ENCODE measurements at places on chromosomes 12 and 14.

DNA sequence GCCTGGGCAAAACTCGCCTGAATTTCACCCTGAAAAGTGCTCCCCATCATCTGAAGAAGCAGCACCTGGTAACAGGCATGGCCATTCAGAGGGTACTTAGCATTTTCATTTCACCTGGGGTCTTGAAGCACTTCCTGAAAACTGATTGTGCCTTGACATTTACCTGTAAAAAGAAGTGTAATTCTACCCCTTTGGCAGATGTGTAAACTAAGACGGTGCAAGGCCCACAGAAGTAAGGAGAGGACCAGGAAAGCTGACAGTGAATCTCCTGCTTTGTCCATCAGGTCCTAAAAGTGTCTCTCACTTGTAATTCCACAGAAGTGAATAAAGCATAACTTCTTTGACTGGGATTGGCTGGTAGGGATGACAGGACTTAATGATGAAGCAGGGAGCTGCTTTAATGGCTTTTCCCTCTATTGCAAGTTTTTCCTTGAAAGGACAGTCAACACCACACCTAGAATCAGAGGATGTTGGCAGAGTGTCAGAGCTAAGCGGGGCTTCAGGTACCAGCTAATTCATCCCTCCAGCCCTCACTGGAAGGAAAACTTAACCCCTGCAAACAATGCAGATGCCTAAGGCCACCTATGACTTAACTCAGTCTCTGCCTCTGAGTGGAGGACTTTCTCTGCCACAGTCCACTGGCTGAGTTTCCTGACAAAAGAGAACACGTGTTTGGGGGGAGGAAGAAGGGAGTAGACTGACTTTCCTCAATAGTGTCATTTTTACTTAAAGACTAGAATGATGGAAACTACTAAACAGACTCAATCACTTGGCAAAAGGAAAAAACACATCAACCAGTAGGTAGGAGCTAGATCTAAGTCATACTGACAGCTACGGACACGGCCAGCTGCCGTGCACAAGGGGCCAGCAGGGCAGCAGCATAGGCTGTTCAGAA is 74.7 kb downstream of the NUAK1 start:
- no peak for DNase-seq

- DNase-seq = peak; percentile 5
Measured at GRCh38 chr12:62799126-62799736, 135.7 kb downstream of the PPM1H start.

GRCh38 chr14:54730156-54730961 is 163.4 kb downstream of the SAMD4A start:
- DNase-seq = peak; percentile 13

- no peak for DNase-seq
Measured at GRCh38 chr12:93855261-93855660, 178.1 kb downstream of the CRADD start.

DNA sequence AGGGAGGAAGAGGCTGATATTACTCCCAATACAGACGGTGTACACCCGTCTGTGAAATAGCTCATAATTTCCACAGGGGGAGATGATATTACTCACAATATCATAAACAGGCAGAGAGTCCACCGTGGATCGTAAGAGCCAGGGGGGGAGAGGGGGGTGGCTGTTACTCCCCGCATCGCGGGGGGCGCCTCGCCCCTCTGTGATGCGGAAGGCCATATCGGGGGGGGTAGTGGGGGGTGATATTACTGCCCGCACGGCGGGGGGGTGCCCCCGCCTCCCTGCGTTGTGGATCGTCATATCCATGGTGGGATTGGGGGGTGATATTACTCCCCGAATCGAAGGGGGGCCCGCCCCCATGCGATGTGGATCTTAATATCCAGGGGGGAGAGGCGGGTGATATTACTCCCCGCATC is 91.9 kb downstream of the FRMD6 start:
- DNase-seq = no peak

GRCh38 chr12:70165450-70165849 is 77.8 kb upstream of the CNOT2 start:
- no peak for DNase-seq

GRCh38 chr12:62588916-62589315 is 122.3 kb downstream of the MON2 start:
- DNase-seq = no peak

DNA sequence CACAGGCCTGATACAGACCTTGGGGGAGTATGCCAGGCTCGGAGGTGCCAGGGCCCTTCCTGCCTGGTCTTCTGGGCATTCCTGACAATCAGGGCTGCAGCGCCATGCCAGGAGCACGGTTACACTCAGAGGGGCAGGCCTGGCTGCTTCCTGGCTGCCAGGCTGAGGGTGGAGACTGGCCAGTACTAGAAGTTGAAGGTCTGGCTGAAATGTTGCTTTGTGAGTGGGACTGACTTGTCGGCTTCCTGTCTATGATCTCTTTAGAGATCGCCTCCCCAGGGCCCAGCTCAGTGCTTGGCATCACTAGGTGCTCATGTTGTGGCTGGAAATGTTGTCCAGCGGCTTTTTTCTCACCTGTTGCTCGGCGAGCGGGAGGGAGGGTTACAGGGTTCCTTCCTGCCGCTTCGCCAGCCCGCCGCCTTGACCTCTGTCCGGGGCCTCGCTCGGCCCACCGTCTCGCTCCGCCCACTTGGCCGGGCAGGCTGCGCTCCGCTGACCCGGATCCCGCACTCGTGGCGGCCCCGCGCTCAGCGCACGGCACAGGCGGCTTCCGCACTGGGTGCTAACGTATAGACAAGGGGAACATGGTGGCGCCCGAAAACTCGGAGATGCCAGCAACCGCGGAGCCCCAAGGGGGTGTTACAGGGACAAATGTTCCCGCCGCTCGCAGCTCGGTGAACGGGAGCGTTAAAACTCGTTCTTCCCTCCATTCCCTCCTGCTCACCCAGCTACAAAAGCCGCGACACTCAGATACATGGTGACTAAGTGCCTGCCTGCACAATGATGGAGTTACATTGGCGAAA is 32.6 kb downstream of the PAPLN start:
- no peak for DNase-seq

GRCh38 chr12:21155522-21156351 is 24.7 kb downstream of the SLCO1B1 start:
- no peak for DNase-seq

DNA sequence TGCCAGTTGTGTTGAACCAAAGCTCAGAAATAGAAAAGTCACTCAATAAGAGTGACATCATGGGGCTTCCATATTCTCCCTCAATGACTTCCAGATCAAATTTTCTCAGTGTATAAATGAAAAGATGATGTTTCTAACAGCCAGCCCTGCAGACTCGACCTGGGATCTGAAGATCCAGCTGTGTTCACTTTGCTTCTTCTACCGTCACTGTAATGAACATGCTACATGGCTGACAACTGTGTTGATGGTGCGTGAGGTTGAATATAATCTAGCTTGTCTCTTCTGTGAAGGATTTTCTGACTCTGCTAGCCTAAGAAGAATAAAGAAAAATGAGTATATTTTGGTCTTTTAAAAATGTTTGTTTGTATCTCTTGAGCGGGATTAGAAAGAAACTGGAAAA is 577.8 kb downstream of the ETNK1 start:
- no peak for DNase-seq

DNA sequence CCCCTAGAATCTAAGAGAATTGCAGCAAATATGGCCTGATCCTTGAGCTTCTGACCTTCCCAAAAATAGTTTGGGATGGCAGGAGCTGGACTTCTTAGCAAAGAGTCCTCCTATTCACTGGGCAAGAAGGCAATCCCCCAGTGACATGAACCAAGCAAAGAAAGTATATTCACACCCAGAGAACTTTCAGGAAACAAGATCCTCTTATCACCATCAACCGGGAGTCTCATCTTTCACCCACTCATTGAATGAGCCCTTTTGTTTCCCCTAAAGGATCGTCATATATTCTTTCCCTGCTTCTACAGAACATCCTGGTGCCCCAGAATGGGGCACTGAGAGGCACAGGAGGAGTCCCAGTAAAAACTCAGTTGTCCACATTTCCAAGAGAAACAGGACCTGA is 19.7 kb downstream of the SPTB start:
- no peak for DNase-seq

DNA sequence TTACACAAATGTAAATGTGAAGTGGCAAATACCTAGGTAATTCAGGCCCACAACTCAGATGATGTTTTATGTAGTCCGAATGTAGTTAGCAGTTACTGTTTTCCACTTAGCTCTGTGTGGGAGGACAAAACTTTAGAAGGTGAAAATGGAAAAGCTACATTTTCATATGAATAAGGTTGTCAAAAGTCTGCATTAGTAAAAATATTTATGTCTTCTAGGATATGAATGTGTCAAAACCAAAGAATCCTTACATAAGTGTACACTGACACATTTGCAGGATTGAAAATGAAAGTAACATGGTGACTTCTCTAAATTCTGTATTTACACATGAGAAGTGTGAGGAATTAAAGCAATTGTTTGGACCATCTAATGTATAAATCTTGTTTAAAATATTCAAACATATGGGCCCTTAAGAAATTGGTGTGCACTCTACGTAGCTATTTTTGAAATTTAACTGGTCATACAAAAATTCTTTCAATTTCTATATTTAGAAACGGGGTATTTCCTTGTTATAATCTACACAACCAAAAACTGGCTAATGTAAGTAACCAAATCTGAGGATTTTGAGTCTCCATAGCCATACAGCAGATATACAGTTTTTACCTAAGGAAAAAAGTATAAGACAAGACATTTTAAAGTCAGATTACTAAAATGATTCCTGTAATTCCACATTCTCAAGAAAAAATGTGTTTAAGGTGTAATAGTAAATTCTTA is 5.4 kb downstream of the CDKN1B start:
- no peak for DNase-seq

DNA sequence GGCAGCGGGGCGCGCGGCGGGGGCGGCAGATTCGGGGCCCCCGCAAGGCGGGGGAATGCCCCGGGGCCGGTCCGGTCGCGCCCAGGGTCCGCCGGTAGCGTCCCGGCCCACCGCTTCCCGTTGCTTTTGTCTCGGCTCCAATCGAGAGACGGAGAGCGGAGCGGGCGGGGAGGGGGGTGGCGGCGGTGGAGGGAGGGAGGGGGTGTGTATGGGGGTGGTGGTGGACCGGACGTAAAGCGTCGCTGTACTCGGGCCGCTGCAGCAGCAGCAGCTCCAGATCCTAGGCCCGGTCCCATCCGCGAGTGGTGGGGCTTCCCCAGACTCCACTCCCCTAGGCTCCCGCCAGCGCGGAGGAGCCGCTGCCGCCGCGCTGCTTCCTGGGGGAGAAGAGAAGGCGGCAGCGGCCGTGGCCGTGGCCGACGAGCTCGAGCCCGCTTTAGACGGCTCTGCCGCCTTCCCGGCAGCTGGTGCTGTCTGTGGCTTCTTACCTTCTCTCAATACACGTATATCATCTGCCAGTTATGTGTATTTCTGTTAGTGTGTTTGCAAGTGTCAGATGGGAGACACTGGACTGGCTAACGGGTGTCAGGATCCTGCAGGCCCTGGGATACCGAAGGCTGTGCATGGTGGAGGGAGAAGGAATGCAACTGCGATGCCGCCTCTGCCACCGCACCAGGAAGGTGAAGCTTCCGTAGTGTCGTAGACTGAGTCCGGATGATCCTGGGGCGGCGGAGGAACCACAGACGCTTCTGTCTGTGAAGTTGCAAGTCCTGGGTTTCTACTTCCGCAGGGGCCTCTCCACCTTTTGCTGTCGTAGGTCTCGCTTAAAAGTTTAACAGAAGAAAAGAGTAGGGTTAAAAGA is 508 bp downstream of the CNOT2 start:
- DNase-seq = peak; percentile 78

DNA sequence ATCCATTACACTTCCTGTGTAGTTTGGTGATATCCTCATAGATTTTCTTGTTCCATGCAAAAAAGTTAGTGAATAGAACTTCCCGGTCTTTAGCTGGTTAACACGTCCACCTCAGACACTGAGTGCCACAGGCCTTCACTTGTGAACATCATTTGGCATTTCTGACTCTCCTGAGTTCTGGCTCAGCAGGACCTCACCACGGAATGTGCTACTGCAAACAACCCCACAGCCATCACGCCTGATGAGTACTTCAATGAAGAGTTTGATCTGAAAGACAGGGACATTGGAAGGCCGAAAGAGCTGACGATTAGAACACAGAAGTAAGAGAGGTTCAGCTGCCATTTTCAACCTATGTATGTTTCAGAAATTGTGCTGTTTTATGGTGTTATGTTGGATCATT is 20.0 kb downstream of the C12orf76 start:
- no peak for DNase-seq

- no peak for DNase-seq
Measured at GRCh38 chr12:52913431-52913821, 8.6 kb upstream of the KRT8 start.

GRCh38 chr12:83323866-83324265 is 637.2 kb downstream of the TMTC2 start:
- no peak for DNase-seq

DNA sequence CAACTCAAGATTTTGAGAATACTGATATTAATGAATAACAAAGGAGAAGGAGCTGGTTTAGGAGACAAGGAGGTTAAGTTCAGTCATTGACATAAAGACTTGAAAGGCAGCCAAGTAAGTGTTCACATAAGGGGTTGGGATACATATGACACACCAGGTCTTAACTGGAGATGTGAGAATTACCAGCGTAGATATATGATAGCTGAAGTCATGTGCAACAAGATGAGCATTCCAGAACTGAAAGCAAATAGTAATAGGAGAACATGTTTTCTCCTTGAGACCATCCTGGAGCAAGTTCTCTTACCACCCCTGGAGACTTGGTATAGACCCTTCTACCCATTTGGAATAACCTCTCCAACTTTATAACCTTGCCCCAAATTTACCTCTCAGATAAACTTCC is 43.3 kb upstream of the NPFF start:
- DNase-seq = no peak

DNA sequence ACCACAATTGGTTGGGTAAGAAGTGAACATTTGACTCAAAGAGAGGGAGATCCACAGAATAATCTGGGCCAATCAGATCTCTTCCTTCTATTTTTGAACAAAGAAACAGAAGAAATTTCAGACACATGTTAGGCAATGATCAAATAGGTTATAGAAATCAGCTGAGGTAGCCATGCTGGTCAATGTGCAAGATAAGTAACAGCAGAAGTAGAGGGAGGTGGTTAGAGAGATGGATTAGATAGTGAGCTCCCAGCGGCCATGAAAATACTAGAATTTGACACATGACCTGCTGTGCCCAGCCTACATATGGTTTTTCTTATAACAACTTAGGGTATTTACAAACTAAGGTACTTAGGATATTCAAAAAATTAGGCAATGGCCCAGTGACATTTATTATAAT is 230.9 kb upstream of the ARID2 start:
- no peak for DNase-seq

GRCh38 chr14:99348816-99349614 is 77.0 kb upstream of the BCL11B start:
- DNase-seq = no peak
